ENCODE measurements at places on chromosomes 12 and 14. TPM values are rescaled to one million over a fixed set of nuclear protein-coding genes. Genes with fewer than 3 reads are reported as not detected.

Gene TCL1B
- total RNA-seq, result not detected

Gene ASCL1
- total RNA-seq, result not detected

Gene PLXNC1
- 15.3 TPM for total RNA-seq

Gene STRAP
- total RNA-seq, result 129 TPM

Gene POTEG
- not detected for total RNA-seq

Gene BMAL2
- 7.6 TPM for total RNA-seq

Gene TAS2R42
- not detected for total RNA-seq

Gene KRT73
- total RNA-seq, result not detected

Gene LRRIQ1
- not detected for total RNA-seq

Gene AICDA
- total RNA-seq, result not detected

Gene GPRC5D
- total RNA-seq, result not detected

Gene SLIRP
- 89.7 TPM for total RNA-seq

Gene AKAP3
- 1.2 TPM for total RNA-seq

Gene A2ML1
- not detected for total RNA-seq

Gene PUS1
- 12.5 TPM for total RNA-seq

Gene TAS2R46
- 2.4 TPM for total RNA-seq

Gene PIWIL1
- total RNA-seq, result not detected

Gene DNAJC22
- not detected for total RNA-seq

Gene GLS2
- 0.24 TPM for total RNA-seq

Gene DIO3
- total RNA-seq, result 6.1 TPM

Gene TRPV4
- total RNA-seq, result 1.1 TPM

Gene DEPDC4
- 0.48 TPM for total RNA-seq

Gene LRRC10
- not detected for total RNA-seq

Gene TC2N
- 28.3 TPM for total RNA-seq

Gene LRFN5
- total RNA-seq, result 0.74 TPM

Gene SYNDIG1L
- total RNA-seq, result 0.29 TPM

Gene MYF6
- not detected for total RNA-seq

Gene KRT82
- total RNA-seq, result not detected

Gene DIO2
- total RNA-seq, result 4.8 TPM

Gene FAM90A1
- total RNA-seq, result 0.23 TPM

Gene SLC35E3
- 8.8 TPM for total RNA-seq

Gene STAB2
- 0.46 TPM for total RNA-seq

Gene CEP170B
- 26.8 TPM for total RNA-seq

Gene MYL2
- total RNA-seq, result not detected

Gene USP44
- 1.8 TPM for total RNA-seq

Gene LPAR5
- total RNA-seq, result 3.3 TPM

Gene SLC7A8
- 17.4 TPM for total RNA-seq

Gene SERPINA1
- 10.3 TPM for total RNA-seq

Gene ANKS1B
- total RNA-seq, result 32.7 TPM

Gene RNASE3
- total RNA-seq, result 0.48 TPM

Gene KSR2
- not detected for total RNA-seq

Gene IQSEC3
- total RNA-seq, result 3.2 TPM

Gene WSCD2
- total RNA-seq, result 9.3 TPM

Gene LALBA
- not detected for total RNA-seq

Gene KRT3
- total RNA-seq, result not detected

Gene CLEC1B
- total RNA-seq, result not detected

Gene NUAK1
- total RNA-seq, result 17.7 TPM

Gene PRDM4
- total RNA-seq, result 20.7 TPM

Gene CFAP54
- 0.90 TPM for total RNA-seq

Gene HOXC5
- total RNA-seq, result 2.9 TPM

Gene RPL41
- total RNA-seq, result 2,753 TPM

Gene OAS2
- 17.7 TPM for total RNA-seq

Measured in posterior vena cava (tissue), 2 donors.